WTC11 (cell line): ENCODE measurements at places on chromosomes 7 and 10.
A peak's percentile ranks its signal among the peaks of the same experiment; 100 is the strongest.

DNA sequence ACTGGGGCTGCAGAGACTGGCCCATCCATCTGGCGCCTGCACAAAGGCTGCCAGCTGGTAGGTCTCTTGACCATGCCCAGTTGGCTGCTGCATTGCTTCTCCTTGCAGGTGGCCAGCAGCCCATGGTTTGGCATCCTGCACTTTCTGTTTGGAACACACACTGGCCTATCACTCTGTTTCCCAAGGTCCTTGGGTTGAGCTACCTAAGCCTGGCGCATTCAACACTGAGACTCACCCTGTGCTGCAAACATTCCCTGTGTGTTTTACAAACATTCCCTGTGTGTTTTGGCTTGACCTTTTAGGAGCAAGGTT, 55.5 kb downstream of the TACR2 start:
- no peaks in the 10 kb centered on the region for H3K27me3 ChIP-seq
- no peak for DNase-seq
- peak overlapping the region; percentile 64 for H3K27ac ChIP-seq
- H3K4me3 ChIP-seq = no peak overlapping the region

DNA sequence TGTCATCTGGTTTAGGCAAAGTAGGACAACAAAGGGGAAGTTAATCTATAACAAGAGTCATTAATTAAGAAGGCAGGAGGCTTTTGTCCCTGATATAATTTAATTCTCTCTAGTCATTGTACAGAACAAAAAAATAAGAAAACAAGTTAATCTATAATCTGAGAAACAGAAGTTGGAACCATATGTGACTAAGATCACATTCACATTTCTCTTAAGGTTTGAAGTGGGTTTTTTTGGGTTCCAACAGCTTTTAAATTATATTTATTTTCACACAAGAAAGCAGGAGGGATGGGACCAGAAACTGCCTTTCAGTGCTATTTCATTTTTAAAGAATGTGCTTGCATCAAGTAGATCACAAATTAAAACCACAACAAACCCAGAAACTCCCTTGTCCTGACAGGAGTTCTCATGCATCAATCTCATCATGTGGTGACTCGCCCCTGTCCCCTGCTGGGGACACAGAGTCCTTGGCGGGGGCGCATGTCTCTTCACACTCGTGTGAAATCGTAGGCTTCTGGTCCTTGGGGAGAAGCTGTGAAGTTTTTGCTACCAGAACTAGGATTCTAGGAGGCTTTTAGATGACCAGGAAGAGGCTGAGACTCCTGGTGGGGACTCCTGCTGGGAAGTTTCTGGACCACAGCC, 10.1 kb upstream of the OPN4 start:
- no peak overlapping the region for H3K27ac ChIP-seq
- no peak for DNase-seq
- H3K36me3 ChIP-seq = peaks cover 9% of the 10 kb centered on the region; the same call in 1 of the 2 replicates
- no peaks in the 10 kb centered on the region for H3K27me3 ChIP-seq
- peaks cover 6% of the 10 kb centered on the region for H3K4me1 ChIP-seq

DNA sequence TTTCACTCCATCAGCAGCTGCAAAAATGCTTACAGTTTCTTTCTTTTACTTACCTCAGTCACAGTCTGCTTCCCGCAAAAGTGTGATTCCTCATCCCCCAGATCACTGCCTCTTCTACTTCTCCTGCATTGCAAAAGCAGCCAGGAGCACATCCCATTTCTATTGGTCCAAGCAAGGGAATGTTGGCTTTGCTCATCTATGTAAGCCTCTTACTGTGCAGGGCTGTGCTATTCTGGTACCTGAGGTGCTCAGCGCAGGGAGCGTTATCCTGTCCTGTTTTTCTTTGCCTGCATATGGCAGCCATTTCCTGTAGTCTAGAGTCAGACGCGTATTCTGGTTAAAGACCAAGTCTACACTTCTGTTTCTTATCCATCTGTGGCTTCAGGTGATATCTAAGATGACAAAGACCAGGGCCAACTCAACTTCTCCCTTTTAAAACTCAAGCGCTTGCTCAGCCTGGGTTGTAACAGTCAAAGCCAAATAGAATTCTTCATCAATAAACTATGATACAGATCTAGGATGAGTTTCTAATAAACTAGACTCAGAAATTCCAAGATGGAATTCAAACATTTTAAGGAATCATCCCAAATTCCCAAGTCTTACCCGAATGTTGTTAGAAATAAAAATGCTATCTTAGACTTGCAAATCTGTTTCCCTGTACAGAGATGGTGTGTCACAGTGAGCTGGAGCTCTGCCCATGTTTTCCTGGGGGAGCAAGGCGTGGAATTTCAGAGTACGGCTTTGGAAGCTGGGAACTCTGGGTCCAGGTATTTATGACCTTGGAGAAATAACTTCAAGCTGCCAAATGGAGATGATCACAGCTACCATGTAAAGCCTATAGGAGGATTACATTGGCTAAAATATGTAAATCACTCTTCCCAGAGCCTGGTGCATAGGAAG, 6.1 kb upstream of the RBM17 start:
- H3K4me3 ChIP-seq = no peak overlapping the region
- H3K27me3 ChIP-seq = no peaks in the 10 kb centered on the region
- no peak for DNase-seq
- peaks cover 21% of the 10 kb centered on the region for H3K4me1 ChIP-seq
- H3K36me3 ChIP-seq = no peaks in the 10 kb centered on the region

GRCh38 chr10:9685596-9685995, 1332.1 kb upstream of the CELF2 start:
- no peak for DNase-seq
- no peaks in the 10 kb centered on the region for H3K4me1 ChIP-seq
- no peak overlapping the region for H3K4me3 ChIP-seq
- H3K36me3 ChIP-seq = peaks cover 10% of the 10 kb centered on the region
- no peak overlapping the region for H3K27ac ChIP-seq

DNA sequence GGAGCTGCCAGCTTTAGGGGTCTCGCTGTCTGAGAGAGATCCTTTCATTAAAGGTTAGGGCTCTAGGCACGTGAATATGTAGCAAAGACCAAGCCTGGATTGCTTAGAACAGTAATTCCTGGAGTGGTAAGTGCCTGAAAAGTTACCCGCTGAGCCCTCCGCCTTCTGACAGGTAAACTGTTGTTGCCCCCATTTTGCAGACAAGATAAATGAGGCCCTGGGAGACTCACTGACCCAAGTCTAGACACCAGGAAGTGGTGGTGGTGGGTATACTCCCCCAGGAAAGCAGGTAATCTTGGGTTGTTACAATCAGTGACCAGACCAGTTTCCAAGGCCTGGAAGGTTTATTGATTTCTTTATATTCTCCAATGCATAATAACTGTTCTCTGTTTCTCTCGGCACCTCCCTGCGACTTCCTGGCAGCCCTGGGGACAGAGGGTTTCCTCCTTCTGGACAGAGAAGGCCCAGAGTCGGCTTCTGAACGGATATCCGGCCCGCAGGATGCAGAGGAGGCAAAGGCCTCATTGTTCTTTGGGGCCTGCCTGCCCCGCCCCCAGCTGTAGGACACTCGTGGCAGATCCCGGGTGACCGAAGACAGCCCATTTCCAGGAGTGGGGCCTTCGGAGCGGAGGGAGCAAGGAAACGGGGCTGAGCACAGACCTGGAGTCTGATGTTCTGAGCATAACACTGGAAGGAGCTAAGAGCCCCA, 1.3 kb upstream of the GRK5 start:
- peaks cover 27% of the 10 kb centered on the region for H3K4me1 ChIP-seq
- peaks cover 18% of the 10 kb centered on the region for H3K27me3 ChIP-seq
- DNase-seq = peak; percentile 38
- peak overlapping the region; percentile 95; the same call in 1 of the 2 replicates for H3K27ac ChIP-seq
- peak overlapping the region; percentile 87 for H3K4me3 ChIP-seq

DNA sequence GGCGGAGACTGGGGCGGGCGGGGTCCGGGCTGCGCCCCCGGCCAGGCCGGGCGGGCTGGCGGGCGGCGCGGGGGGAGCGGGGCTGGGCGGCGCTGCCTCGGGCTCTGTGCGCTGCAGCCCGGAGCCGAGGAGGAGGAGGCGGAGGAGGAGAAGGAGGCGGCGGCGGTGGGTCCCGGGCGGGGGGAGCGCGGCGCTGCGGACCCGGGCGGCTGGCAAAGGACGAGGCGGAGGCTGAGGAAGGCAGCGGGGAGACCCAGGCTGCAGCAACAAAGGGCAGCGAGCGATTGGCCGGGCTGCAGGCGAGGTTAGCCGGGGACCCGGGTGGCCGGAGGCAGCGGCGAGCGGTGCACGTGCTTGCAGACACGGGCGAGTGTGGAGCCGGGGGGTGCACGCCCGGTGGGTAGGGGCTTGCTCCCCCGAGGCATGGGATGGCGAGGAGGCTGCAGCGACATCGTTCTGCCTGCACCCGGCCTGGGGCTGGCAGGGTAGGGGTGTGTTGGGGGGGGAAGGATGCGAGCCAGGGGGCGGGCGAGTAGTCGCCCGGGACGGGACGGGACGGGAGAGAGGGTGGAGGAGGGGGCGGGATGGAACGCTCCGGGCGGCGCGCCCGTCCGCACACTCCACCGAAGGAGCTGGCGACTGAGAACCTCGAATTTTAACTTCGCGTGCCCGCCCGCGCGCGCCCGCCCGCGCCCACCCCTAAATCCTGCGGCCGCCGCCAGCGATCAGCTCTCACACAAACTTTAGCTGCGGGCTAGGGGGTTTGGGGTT, 844 bp upstream of the KAT6B start:
- H3K4me1 ChIP-seq = peaks cover 48% of the 10 kb centered on the region
- peak; percentile 71 for DNase-seq

- no peaks in the 10 kb centered on the region for H3K36me3 ChIP-seq
- H3K27ac ChIP-seq = no peak overlapping the region
- H3K4me1 ChIP-seq = no peaks in the 10 kb centered on the region
- H3K4me3 ChIP-seq = no peak overlapping the region
- H3K27me3 ChIP-seq = peaks cover 4% of the 10 kb centered on the region; the same call in 1 of the 2 replicates
- DNase-seq = no peak
These were observed 13.9 kb downstream of the TRPV5 start for GRCh38 chr7:142919656-142920055.

- H3K4me3 ChIP-seq = peak overlapping the region; percentile 95
- DNase-seq = peak; percentile 41
- H3K36me3 ChIP-seq = peaks cover 5% of the 10 kb centered on the region; the same call in 1 of the 2 replicates
- H3K27me3 ChIP-seq = no peaks in the 10 kb centered on the region
These were observed 625 bp downstream of the IPMK start for GRCh38 chr10:58266826-58267712.

DNA sequence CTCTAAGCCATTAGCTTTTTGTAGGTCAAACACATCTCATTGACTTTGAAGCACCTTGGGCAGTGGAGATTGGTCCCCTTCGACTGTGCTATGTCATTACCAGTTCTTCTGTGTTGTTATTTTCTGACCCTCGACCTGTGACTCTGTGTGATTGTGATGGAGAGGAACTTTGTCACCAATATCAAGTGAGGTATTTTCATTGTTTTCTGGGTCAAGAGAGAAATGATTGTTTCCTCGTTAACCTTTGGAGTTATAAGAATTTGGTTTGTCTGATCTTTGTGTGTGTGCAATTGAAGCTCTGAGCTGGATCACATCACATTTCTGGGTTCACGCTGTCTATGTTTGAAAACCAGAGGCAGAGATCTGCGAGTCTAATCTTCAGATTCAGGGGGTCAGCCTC, 432.2 kb upstream of the KLF6 start:
- no peaks in the 10 kb centered on the region for H3K27me3 ChIP-seq
- H3K36me3 ChIP-seq = no peaks in the 10 kb centered on the region

- no peak overlapping the region for H3K4me3 ChIP-seq
- H3K36me3 ChIP-seq = peaks cover 4% of the 10 kb centered on the region
- H3K4me1 ChIP-seq = peaks cover 19% of the 10 kb centered on the region
- DNase-seq = peak; percentile 91
- no peak overlapping the region for H3K27ac ChIP-seq
These were observed 56.9 kb downstream of the NEUROG3 start for GRCh38 chr10:69516316-69516715.

- H3K27me3 ChIP-seq = no peaks in the 10 kb centered on the region
- no peak overlapping the region for H3K27ac ChIP-seq
- H3K4me3 ChIP-seq = no peak overlapping the region
- H3K4me1 ChIP-seq = peaks cover 9% of the 10 kb centered on the region
- no peaks in the 10 kb centered on the region for H3K36me3 ChIP-seq
These were observed 296.0 kb downstream of the BBS9 start for GRCh38 chr7:33425395-33425794.

DNA sequence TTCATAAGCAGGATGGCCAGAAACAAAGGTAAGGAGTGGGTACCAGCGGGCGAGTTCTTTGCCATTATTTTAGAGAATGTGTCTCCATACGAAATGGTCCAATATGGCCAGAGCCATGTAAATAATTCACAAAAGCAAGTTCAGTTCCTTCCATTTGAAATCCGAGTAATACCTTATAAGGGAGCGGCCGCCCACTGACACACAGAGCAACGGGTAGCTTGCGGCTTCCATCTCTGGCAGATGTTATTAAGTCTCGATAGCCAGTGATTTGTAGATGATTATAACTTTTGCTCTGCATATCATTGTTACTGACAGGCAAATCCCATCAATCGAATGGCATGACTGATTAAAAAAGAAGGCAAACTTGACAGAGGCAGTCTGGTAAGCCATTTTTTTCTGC, 63.2 kb downstream of the GFRA1 start:
- no peak overlapping the region for H3K27ac ChIP-seq
- H3K4me3 ChIP-seq = no peak overlapping the region
- H3K27me3 ChIP-seq = no peaks in the 10 kb centered on the region
- H3K36me3 ChIP-seq = no peaks in the 10 kb centered on the region
- no peaks in the 10 kb centered on the region for H3K4me1 ChIP-seq

DNA sequence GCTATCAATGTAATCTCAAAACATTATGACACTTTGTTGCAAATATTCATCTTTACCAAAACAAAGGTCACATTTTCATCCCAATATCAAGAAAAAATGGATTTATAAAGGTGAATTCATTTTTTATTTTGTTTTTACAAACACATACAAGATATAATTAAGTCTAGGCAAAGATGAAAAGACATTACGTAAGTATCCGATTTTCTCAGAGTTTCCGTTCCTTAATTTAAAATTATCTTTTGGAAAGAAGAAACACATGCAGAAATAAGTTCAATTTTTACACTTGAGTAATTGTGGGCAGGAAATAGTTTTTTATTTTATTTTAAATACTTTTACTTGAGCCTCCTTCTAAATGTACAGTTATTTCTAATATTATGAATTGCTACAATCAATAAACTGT, 24.6 kb downstream of the RTKN2 start:
- DNase-seq = no peak
- no peaks in the 10 kb centered on the region for H3K27me3 ChIP-seq
- no peak overlapping the region for H3K4me3 ChIP-seq
- peaks cover 5% of the 10 kb centered on the region; the same call in 1 of the 2 replicates for H3K36me3 ChIP-seq

GRCh38 chr10:79068203-79068561, 584 bp upstream of the ZMIZ1 start:
- no peaks in the 10 kb centered on the region for H3K36me3 ChIP-seq
- DNase-seq = no peak
- H3K27me3 ChIP-seq = peaks cover 13% of the 10 kb centered on the region; the same call in 1 of the 2 replicates
- H3K27ac ChIP-seq = no peak overlapping the region
- H3K4me3 ChIP-seq = peak overlapping the region; percentile 84
- peaks cover 35% of the 10 kb centered on the region for H3K4me1 ChIP-seq

DNA sequence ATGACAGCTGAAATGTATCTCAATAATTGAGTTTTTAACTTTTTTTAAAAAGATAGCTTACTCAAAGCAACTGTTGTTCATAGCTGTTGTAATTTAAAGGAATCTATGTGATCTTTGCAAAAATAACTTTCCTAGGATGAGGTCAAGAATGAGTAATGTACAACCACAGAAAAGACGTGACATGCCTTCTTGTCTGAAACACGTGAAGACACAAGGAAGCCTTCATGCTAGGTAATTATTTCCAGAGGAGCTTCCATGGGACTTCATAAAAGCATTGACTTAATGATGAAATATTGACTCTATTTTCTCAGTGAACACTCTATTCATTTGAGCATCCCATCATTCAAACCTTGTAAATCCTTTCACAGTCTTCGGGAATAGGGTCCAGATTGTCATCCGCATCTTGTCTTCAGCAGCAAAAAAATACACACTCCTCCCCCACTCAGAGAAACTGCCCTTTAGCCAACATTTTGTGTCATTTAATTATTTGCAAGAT, 528.0 kb downstream of the NRG3 start:
- no peak overlapping the region for H3K27ac ChIP-seq
- H3K4me3 ChIP-seq = no peak overlapping the region
- H3K27me3 ChIP-seq = no peaks in the 10 kb centered on the region
- no peaks in the 10 kb centered on the region for H3K36me3 ChIP-seq
- no peak for DNase-seq
